ENCODE measurements at places on chromosomes 2 and 18.

GRCh38 chr2:177314194-177314593, 49.7 kb upstream of the NFE2L2 start:
- peak; percentile 82 for DNase-seq

GRCh38 chr2:102030855-102031527, 39.2 kb downstream of the IL1R2 start:
- no peak for DNase-seq

- no peak for DNase-seq
Observed at GRCh38 chr2:56615760-56616159, 432.0 kb downstream of the CCDC85A start.

GRCh38 chr18:28504066-28504465, 327.1 kb upstream of the CDH2 start:
- no peak for DNase-seq

- peak; percentile 67 for DNase-seq
Observed at GRCh38 chr2:67514515-67514914, 117.4 kb downstream of the ETAA1 start.

- DNase-seq = peak; percentile 16
Observed at GRCh38 chr18:30970196-30970816, 72.2 kb downstream of the DSC3 start.

- DNase-seq = peak; percentile 53
Observed at GRCh38 chr2:11744631-11745394, 1.6 kb upstream of the LPIN1 start.

DNA sequence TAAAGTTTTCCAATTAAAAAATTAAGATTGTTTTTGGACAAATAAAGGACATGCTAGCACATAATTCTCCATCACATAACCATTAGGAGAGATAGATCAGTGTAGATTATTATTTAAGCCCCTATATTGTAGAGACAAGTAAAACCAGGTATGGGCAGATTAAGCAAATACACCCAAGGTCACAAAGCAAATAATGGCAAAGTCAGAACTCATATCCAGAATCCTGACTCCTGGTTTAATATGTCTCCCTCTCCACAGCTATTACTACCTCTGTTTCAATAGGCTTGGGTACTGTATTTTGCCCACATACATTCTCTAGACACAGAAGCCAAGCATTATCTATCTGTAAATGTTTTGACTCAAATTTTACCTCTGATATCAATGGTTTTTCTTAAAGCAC, 282.3 kb downstream of the EPHA4 start:
- no peak for DNase-seq

GRCh38 chr2:158142568-158143332, 41.1 kb downstream of the UPP2 start:
- peak; percentile 9 for DNase-seq

- no peak for DNase-seq
Observed at GRCh38 chr2:23425338-23425871, 40.4 kb downstream of the KLHL29 start.

DNA sequence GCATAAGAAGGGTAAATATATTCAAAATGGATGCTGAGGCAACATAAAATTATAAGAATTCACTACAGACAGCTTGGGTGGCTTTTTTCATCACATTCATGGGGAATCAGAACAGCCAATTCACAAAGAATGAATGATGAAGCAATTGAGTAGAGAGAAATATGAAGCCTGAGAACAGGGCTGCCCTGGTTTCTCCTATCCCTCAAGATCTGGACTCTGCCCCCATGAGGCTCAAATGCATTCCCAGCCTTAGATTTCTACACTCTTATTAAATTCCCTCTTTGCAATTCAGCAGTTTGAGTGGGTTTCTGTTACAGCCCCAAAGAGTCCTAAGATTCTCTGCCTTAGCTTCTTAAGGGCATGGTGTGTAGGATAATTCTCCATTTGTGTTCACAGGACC, 172.5 kb downstream of the MAIP1 start:
- peak; percentile 26 for DNase-seq

DNA sequence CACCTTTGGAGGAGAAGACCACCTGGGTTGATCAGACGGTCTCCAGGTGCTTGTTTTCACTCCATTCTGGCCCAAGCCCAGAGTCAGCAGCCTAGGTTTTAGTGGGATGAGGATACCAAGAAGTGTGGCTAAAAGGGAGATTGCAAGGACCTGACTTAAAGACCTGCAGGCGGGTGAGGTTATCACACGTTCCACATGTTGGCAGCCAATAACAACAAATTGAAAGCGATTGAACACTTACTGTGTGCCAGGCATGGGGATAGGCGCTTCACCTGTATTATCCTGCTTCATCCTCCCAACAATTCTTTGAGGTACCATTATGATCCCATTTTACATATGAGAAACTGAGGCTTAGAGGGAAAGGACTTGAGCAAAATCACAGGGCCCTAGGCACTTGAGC, 5.0 kb downstream of the ARL4C start:
- DNase-seq = no peak

- peak; percentile 17 for DNase-seq
Observed at GRCh38 chr18:79857082-79857671, 59.4 kb downstream of the KCNG2 start.

- DNase-seq = no peak
Observed at GRCh38 chr2:185676316-185676715, 62.3 kb upstream of the FSIP2 start.

- DNase-seq = no peak
Observed at GRCh38 chr18:25724997-25725396, 365.4 kb downstream of the SS18 start.

- no peak for DNase-seq
Observed at GRCh38 chr2:44330801-44331200, 30.5 kb downstream of the PREPL start.

GRCh38 chr2:28623582-28624405, 127.8 kb upstream of the PPP1CB start:
- DNase-seq = no peak

- DNase-seq = no peak
Observed at GRCh38 chr2:25677877-25678276, 4.5 kb upstream of the DTNB start.

- DNase-seq = no peak
Observed at GRCh38 chr2:147442816-147443215, 402.0 kb upstream of the ACVR2A start.

DNA sequence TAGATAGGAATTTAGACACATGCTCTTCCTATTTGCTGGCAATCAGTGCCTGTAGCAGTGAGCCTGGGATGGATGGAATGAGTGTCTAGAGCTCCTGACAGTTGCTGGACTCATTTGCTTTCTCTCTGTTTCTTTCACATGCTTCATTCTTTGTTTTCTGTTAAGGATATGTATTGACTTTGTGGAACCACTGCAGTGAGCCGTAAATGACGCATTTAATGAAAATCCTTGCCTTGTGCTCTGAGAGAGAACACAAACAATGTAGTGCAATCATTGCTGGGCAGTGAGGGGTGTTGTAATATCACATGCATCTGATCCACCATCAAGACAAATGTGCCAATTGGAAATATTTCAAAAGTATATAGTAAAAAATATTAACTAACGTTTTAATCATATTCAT, 25.2 kb upstream of the CDH20 start:
- peak; percentile 14 for DNase-seq

- DNase-seq = peak; percentile 55
Observed at GRCh38 chr2:186590350-186590758, 498 bp downstream of the ITGAV start.

DNA sequence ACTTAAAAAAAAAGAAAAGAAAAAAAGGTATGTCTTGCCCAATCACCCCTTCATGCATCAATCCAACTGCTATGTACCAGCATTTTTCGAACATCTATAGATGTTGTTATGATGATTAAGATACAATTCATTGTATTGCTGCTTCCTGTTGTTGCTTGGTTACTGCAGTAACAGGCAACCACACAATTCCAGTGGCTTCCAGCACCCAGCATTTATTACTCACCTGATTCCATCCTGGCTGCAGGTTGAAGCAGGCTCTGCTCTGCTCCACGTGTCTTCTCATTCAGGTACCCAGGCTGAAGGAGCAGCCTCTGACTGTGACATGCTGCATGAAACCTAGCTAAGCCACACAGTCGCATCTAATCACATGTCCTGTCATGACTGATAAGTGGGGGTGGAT, 196.9 kb downstream of the INO80D start:
- DNase-seq = peak; percentile 45

GRCh38 chr2:233051241-233052149, 8.6 kb upstream of the INPP5D start:
- peak; percentile 66 for DNase-seq

DNA sequence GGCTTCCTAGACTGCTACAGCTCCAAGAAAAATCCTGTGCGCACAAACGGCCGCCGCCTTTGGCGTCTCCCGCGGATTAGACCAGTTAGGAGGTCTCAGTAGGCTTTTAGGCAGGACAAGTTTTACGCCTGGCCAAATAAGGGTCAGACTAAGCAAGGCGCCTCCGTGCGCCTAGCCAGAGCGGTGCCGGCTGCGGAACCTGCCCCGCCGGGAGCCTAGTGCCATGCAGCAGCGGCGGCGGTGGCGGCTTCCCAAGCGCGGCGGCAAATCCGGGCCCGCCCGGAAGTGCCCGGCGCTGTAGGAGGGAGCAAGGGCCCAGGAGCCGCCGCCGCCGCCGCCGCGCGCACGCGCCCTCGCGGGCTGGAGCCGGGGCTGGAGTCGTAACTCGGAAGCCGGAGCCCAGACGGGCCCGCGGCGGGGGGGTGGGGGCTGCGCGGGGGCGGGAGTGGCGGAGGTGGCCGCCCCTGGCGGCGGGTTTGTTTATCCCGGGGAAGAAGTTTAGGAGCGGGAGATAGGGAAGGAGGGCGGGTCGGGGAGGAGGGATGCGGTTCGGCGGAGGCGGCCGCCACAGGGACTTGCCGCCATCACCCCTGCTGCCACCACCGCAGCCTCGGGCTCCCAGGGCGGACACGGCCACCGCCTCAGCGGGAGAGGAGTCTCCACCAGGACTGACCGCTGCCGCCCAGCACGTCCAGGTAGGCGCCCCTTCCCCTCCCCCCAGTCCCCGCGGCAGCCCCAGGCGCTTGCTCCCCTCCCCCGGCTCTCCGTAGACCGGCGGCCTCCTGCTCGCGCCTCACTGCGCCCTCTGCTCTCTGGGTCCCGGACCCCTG, at the start of gene SPOPL:
Gene SPOPL (plus strand): TSS at position 346 of the 830 bp plus-strand sequence. CDS start 48,447 bp downstream, outside the sequence.
- DNase-seq = peak; percentile 89

DNA sequence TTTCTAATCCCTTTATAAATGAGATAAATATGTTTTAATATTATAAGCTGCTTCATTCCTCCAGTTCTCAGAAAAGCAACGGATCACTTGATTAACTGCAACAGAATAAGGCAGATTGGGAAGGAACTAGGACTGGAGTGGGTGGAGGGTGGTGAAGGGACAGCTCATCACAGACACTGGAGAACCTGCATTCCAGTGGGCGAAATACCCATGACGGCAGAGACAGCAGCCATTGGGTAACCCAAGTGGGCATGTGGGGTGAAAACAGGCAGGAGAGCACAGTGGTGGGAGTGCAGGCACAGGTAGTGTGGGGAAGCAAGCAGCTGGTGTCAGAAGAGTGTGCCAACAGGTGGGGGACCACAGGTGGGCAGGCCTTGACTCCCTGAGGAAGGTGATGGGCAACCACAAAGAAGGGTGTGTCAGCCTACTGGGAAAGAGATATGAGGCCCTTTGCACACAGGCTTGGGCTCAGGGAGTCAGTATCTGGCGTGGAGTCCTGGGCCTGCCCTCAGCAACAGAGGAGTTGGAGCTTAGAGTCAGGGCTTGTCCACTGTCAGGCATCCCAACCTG, 27.2 kb downstream of the DPYSL5 start:
- DNase-seq = no peak

DNA sequence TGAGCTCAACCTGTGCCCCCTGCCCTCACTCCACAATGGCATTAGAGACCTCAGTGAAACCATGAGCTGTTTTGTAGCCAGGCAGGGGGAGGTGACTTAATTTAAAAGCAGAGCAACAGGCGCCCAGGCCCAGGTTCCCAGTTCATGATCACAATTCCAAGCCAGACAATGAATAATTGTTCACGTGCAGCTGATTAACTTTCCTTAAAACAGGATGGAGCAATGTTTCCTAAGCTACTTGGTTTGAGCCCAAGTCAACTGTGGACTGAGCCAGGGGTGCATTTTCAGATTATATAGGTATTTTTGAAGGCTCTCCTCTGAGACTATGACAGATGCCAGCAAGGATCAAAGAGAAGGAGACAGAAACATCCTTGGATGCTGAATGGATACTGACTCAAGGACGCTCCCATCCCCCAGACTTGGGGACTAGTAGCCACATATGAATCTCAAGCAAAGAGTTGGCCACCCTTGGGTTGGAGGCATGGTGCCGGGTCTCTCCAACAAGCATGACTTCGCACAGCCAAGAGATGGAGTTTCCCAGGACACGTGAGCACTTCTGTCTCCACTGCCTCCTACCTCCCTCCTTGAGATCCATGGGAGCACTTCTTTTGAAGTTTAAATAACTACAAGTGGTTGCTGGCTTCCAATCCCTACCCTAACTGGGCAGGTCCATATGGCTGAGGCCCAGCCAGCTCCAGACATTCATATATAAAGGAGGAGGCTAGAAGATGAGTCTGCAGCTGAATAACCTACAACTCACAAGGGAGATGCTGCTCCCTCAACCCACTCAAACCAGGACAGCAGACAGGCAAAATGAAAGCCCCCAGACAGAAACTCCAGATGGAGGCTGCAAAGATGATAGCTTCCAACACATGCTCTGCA, 12.7 kb downstream of the SMAD7 start:
- no peak for DNase-seq

GRCh38 chr2:29952973-29953372, 31.6 kb upstream of the ALK start:
- DNase-seq = no peak

- no peak for DNase-seq
Observed at GRCh38 chr2:65103013-65103715, 26.7 kb downstream of the RAB1A start.

- no peak for DNase-seq
Observed at GRCh38 chr2:120365236-120365793, 19.4 kb downstream of the INHBB start.

DNA sequence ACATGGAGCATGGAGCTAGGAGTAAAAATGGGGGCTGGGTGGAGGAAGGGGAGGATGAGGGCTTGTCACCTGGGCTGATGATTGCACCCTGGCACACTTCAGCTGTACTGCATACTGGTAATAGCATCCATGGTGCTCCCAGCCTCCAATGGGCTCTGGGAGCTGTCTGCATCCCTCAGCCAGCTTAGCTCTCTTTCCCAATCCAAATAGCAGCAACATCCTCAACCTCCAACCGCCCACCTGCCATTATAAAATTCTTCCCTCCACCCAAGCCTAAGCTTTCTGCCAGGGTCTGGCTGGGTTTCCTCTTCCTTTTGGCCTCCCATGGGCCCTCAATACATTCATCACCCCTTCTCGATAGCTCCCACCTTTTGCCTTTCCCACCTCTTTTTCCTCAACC, 110.1 kb downstream of the LYPD1 start:
- DNase-seq = no peak

DNA sequence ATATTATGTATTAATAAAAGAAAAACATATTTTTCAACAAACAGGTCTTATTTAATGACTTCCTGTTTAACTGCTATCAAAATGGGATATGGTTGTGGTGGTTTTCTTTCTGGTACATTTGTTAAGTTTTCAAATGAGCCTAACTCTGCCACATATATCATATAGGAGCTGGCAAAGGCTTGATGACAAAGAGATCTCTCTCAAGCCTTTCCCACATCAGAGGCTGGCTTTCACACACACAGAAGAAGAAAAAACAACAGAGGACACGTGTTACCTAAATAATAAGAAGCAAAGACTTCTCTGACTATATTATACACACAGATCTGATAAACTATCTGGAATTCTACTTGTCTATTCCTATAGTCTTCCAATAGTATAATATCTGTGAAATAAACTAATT, 46.1 kb downstream of the CFAP36 start:
- no peak for DNase-seq

GRCh38 chr18:33750366-33750765, 172.3 kb downstream of the ASXL3 start:
- no peak for DNase-seq

GRCh38 chr18:497688-498087, 2.8 kb downstream of the COLEC12 start:
- DNase-seq = no peak
